ENCODE measurements at places on chromosomes 6 and 20.

DNA sequence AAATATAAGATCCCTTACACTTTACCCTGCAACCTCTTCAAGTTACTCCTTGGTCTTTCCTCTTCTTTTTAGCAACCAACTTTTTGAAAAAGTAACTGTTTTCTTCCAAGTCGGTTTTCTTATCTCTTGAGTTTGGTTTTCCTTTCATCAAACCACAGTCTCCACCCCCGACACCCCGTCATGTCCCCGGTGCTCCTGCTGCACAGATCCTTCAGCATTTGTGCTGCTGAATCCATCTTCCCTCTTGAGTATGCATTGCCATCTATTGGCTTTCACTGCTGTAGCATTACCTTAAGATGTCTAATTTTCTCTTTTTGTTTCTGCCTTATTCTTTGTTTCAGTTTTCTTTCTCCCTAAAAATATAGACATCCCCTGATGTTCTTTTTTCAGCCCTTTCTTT, 11.9 kb upstream of the TNFRSF21 start:
- DNase-seq: no peak

DNA sequence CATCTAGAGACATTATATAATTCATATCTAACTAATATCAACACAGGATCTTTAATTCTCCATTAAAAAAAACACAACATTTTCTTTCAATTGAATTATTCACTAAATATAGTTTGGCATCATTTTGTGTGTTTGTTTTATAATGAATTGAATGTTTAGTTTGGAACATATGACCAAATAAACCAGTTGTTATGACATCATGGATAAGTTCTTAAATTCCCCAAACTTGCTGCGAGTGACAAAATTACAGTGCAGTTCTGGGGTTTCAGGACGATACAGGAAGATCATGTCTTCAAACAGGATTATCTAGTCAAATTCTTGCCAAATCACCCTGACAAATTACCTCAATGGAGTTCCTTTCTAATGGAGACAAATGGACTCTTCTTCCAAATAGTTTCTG, 473.6 kb downstream of the EPM2A start:
- no peak for DNase-seq

- DNase-seq: no peak
Observed at GRCh38 chr6:129455126-129455769, 254.7 kb downstream of the ARHGAP18 start.

- no peak for DNase-seq
Observed at GRCh38 chr6:14429396-14429795, 311.8 kb downstream of the CD83 start.

- DNase-seq: no peak
Observed at GRCh38 chr6:130908958-130909357, 81.8 kb downstream of the SMLR1 start.

- peak; percentile 74 for DNase-seq
Observed at GRCh38 chr6:27078734-27079357, 168.7 kb upstream of the PRSS16 start.

DNA sequence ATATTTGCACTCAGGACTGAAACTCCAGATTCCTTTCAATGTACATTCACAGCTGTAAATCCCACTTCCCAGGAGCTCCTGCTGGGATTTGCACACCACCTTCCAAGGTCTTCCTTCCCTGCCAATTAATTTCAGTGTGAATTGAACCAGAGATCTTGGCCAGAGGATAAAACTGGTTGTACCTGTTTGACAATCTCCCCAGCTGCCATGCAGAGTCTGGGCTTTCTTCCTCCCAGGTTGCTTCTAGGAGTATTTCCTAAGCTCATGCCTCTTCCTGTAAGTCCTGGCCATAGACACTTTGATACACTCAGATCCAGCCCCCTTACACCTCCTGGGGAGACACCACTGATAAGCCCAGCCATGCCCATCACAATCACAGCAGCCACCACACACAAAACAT, 15.6 kb downstream of the MAFB start:
- DNase-seq: no peak

Measured in GM12865 (cell line).